ENCODE measurements at places on chromosomes 7 and 10.

- DNase-seq: no peak
Observed at GRCh38 chr10:154348-154747, 19.1 kb downstream of the ZMYND11 start.

GRCh38 chr10:71923138-71923692 lies 41.0 kb upstream of the CHST3 start:
- DNase-seq: no peak

DNA sequence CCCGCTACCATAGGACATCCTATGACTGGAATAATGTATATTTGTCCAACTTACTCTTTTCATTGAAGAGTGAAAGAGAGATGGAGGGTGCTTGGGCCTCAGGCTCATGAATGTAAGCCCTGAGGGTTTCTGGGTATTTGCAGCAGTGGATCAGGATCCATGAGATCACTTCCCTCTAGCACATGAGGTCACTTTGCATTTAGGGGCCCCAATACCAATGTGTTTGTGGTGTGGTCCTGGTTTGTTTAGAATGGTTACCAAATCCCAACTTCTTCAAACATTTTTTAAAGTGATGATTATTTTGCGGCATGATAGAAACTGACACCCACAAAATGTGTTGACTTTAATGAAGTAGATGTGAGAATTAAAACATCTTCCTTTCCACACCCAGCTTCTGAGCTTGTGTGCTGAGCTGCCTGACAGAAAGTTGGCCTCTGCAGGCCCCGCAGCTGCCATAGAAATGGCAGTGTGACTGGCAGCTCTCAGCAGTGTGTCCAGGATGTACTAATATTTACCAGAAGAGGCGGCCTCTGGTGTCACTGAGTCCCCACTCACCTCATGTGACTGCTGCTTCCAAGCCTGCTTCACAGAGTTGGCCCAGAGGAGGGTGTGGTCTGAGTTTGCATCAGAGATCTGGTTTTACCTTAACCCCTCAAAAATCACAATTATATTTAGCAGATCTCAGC lies 447.6 kb upstream of the NPVF start:
- no peak for DNase-seq

DNA sequence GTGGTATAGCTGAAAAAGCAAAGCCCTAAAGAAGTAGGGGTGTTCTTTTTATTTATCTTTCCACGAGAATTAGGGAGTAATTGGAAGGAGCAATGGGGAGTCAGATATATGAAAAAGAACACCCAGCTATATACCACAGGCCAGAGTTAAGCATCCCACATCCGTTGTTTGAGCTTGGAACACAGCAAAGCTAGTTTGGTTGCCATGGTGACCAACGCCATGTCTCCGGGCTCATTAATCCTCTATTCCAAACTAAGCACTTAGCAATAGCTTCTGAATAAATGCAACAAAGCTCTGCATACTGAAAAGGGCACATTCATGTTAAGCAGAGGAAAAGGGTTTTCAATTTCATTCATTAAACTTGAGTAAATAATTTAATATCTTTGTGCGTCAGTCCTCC lies 23.5 kb downstream of the ASB4 start:
- no peak for DNase-seq

- no peak for DNase-seq
Observed at GRCh38 chr10:67385566-67385965, 310.4 kb downstream of the CTNNA3 start.

All from GM12891 (cell line).